ENCODE measurements at places on chromosomes 16 and 17.

- no peak for DNase-seq
Measured at GRCh38 chr16:756428-756827, 4.1 kb upstream of the MSLN start.

DNA sequence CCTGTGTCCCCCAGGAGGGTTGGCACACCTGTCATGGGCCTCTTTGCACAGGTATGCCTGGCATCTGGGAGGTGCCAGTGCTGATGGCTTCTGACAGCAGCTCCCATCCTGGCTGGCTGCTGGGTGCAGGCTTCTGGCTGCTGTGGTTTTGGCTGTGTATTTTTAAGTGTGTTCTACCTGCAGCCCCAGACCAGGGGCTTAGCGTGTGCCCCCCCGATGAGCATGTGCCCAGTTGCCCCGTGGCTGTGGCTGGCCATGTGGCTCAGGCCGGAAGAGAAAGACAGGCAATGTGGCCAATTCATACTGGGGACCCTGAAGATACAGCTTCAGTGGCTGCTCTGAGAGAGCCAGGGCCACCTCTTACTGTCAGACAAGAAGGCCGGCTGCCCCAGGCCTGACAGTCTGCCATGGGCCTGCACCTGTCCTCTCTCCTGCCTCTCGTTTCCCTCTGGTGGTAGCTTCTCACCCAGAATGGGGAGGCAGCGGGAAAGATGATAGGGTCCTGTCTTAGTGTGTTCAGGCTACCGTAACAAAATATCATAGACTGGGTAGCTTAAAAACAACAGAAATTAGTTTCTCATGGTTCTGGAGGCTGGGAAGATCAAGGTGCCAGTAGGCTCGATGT, 37.6 kb upstream of the LGALS9 start:
- DNase-seq: no peak

DNA sequence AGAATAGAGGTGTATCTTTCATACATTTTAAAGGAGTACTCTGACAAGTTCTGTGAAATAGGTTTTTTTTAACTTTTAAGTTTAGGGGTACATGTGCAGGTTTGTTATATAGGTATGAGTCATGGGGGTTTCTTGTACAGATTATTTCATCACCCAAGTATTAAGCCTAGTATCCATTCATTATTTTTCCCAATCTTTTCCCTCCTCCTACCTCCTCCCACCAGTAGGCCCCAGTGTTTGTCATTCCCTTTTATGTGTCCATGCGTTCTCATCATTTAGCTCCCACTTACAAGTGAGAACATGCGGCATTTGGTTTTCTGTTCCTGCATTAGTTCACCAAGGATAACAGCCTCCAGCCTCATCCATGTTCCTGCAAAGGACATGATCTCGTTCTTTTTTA, 175.5 kb downstream of the CYB561 start:
- DNase-seq: no peak

GRCh38 chr17:69144331-69145255, 2.9 kb upstream of the ABCA6 start:
- no peak for DNase-seq

DNA sequence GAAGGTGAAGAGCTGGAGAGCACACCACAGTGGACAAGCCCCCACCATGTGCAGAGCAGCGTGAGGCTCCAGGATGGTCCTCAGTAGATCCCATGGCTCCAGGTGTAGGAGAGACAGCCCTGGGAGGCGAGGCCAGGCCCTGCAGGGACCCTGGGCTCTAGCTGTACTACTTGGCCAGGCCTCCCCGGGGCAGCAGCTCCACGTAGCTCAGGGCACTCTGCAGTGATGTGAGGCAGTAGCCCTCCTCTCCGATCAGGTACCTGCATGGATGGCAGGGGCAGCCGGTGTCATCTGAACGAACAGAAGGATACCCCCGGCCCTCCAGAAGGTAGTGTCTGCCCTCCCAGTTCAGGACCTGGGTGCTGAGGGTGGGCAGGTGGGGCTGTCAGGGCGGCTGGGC, 6.2 kb upstream of the SPATA2L start:
- no peak for DNase-seq

GRCh38 chr17:57985675-57985974, 2.4 kb downstream of the VEZF1 start:
- DNase-seq: no peak

DNA sequence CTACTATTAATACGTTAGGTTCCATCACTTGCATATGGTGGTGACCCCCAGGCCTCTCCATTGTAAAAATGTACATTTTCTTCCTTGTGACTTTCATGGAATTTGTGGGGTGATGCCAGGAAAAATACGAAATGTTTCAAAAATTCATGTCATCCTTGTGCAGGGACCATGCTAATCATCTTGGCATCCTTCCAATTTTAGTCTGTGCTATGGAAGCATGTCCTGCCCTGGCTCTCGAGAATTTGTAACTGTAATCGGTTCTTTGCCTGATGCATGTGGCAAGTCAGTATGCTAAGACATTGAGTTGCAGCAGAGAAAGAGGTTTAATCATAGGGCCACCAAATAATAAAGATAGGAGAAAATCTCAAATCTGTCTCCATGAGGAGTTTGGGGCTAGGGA, 14.3 kb upstream of the GINS3 start:
- DNase-seq: peak; percentile 32

- peak; percentile 63 for DNase-seq
Measured at GRCh38 chr16:14505846-14506245, 124.2 kb downstream of the PARN start.

- no peak for DNase-seq
Measured at GRCh38 chr17:57887161-57887560, 37.3 kb upstream of the MRPS23 start.

DNA sequence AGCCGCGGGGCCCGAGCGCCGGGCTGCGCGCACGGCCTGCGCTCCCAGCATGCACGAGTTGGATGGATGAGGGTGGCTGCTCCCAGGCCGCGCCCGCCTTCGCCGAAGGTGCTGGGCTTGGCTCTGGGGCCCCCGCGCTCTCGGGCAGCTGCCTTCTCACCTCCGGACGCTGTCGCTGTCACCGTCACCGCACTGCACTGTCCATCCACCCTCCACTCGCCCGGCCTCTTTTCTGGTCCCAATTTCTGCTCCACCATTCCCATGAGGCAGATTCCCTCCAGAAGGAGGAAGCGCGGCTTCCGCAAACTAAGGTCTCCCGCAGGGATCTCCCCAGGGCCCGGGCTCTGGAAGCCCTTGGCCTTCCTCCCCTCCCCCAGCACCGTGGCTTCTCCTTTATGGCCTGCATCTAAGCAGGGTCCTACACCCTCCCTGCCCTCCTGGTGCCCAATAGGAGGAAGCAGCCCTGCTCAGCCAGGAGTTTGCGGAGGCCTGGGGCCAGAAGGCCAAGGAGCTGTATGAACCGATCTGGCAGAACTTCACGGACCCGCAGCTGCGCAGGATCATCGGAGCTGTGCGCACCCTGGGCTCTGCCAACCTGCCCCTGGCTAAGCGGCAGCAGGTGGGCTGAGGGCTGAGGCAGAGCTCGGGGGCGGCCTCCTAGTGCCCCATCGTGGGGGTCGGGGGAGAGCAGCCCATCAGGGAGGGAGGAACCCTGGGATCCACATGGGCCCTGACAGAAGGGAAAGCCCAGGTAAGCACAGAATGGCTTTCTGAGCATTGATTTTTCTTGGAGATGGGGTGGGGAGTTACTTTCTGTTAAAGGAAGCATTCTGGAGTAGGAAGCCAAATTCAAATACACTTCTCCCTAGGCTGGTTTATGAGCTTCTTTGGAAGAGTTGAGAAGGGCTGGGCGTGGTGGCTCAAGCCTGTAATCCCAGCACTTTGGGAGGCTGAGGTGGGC, 899 bp downstream of the ACE start:
- peak; percentile 36 for DNase-seq

- DNase-seq: no peak
Measured at GRCh38 chr17:67785504-67785903, 39.8 kb upstream of the BPTF start.

- no peak for DNase-seq
Measured at GRCh38 chr17:67055811-67056745, 11.7 kb downstream of the CACNG1 start.

GRCh38 chr16:84839054-84839453, 19.3 kb downstream of the CRISPLD2 start:
- peak; percentile 81 for DNase-seq

DNA sequence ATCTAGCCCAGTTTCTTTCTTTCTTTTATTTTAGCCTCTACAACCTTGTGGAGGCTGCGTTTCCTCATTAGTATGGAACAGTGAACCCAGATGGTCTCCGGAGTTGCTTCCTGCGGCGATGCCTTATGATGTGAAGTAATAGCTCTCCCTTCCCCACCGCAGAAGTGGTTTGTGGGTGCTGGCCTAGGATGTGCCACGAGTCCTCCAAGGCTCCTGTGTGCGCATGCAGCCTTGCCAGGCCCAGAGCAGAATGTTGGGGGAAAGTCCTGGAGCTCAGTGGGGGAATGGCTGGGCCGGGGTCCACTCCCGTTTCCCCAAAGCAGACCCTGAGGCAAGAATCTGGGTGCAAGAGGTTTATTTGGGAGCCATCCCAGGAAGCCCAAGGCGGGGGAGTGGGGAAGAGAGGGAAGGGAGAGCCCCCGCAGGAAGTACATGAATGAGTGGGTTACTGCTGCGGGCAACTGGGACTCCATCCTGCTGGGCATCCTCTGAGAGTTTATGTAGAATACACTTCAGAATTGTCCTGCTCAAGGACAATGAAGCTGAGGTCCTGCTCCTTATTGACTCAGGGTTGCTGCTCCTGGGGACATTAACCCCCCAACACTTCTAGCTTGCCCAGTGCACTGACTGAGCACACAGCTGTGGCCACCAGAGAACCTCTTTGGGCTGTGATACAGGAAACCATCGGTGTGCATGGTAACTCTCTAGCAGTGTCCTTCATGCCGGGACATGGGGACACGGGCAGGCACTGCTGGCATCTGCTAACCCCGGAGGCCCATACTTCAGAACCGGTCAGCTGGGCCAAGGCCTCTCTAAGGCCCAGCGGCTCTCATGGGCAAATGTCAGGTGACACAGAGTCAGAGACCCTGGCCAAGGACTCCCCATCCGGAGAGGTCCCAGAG, 3.7 kb upstream of the HCRT start:
- no peak for DNase-seq

- DNase-seq: no peak
Measured at GRCh38 chr17:52079496-52079895, 79.0 kb downstream of the CA10 start.

GRCh38 chr17:22138861-22139469, 446.6 kb downstream of the KCNJ18 start:
- DNase-seq: no peak

GRCh38 chr17:57391076-57391825, 134.9 kb downstream of the MSI2 start:
- no peak for DNase-seq

DNA sequence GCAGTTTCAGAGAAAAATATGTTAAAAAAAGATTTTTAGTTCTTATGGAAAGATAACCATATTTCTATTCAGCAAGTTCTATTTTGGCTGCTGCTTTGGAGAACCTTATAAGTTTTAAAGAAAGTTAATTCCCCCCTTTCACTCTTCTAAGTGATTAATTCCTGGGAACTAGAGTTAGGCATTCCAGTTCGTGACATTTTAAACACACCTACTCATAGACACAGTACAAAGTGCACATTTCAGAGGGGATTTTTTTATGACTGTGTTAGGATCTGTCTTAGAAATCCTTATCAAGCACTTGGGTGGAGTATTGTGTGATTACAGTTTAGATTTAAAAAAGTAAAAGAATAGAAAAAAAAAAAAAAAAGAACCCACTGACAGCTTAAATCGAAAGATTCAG, 3.5 kb upstream of the CDH11 start:
- DNase-seq: no peak

DNA sequence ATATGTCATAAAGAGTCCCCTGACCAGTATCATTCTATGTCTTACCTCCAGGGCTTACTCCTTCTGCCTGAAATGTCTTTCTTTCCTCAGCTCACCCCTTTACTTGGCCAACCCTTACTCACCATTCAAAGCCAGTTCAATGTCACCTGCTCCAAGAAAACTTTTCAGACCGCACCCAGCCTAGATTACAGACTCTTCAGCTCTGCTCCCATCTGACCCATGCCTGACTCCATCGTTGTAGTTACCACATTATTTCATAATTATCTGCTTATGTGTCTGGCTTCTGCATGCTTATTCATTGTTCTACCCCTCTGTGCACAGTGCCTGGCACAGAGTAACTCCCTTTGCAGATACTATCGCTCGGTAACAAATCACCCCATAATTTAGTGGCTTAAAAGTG, 62.5 kb upstream of the TOB1 start:
- no peak for DNase-seq

- no peak for DNase-seq
Measured at GRCh38 chr16:10980813-10981212, 36.4 kb downstream of the CLEC16A start.

DNA sequence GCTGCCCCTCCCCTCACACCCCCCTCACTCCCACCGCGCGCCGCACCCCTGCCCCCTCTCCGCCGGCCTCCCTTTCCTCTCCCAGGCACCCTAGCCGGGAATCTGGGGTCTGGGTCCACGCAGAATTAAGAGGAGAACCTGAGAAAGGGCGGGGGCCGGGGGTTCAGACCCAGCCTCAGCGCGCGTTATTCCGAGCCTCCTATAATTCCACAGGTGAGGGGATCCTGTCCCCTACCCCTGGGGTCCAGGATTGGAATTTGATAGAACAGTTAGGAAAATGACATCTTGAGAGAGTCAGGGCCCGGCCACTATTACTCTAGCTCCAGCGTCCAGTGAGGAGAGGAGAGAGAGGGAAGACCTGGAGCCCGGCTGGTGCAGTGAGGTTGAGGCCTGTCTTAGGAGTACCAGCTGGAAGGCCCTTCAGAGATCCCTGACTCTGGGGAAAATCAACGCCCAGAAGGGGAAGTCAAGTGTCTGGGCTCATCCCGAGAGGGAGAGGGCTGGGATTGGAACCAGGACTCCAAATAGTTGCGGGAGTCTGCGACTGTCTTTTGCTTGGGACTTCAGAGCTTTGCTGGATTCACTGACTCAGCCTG, 17.3 kb downstream of the GRB7 start:
- DNase-seq: no peak

DNA sequence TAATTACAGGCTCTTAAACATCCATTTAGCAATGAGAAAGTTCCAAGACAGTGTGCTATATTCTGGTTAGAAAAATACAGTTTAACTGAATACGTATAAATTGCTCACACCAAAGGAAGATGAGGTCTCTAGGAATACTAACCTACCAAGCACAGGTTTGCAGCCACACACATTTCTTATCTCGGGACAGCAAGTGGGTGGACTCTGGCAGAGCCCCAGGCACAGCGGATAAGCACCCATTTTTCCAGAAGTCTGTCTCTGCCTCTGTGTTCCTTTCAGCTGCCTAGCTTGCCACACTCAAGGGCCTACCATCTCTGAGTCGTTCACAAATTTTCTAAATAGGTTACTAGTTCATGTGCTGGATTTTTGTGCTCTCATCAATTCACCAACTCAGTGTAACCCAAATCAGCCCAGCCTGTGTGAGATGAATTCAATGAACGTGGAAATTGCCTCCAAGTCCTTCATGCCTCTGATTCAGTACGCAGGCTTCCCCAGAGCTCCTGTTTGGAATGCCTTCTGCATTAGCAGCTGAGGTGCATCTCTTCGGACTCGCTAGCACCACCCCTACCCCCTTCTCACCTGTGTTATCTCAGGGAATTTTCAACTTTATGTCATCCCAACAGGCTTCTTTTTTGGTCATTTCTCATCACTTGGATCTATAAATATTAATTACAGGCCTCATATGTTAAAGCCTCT, 581.0 kb upstream of the CDH11 start:
- DNase-seq: peak; percentile 33

Measured in cardiac muscle cell (in vitro differentiated cells and primary cell).